ENCODE measurements at places on chromosomes 13 and 19.

DNA sequence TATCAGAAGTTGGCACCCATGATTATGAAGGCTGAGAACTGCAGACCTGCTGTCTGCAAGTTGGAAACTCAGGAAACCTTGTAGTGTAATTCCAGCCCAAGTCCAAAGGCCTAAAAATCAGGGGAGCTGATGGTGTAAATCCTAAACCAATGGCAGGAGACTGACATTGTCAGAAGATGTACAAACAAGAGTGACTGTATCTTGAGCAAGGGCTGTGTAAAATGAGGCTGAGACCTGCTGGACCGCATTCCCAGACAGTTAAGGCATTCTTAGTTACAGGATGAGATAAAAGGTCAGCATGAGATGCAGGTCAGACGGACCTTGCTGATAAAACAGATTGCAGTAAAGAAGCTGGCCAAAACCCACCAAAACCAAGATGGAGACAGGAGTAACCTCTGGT, 147.7 kb downstream of the COG6 start:
- DNase-seq: no peak

- no peak for DNase-seq
Measured at GRCh38 chr13:106887686-106888085, 319.7 kb upstream of the ARGLU1 start.

- no peak for DNase-seq
Measured at GRCh38 chr19:50007947-50008346, 17.2 kb downstream of the VRK3 start.

- no peak for DNase-seq
Measured at GRCh38 chr19:46283771-46284170, 13.1 kb upstream of the HIF3A start.

DNA sequence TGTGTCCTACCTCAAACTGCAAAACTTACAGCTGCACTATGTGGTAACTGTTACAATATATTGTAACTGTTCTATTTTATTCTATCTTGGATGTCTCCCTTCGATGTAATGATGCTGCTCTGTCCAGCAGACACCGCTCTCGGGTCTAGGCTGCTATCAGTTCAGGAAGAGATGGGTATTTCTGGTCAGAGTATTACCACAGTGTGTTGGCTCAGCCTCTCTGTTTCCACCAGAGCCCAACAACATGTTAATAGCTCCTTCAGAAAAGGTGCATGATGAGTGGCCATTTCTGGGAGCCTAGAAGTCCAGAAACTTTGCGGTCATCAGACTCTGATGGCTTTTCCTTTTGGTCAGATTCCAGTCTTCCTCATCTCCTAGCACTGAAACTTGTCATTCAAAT, 35.9 kb upstream of the IGFL1 start:
- no peak for DNase-seq

DNA sequence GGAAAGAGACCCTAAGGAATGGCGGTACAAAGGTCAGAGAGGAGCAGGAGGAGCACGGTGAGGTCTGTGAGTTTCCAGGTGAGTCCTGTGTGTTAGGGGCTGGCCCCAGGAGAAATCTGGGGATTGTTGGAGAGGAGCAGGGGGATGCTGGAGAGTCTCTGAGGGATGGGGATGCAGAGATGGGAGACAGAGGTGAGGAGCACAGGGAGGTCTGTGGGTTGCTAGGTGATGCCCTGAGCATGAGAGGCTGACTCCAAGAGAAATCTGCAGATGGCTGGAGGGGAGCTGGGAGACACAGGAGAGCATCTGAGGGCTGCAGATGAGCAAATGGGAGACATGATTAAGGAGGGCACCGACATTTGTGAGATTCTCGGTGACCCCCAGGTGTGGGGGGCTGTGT, 4.1 kb upstream of the ZNF229 start:
- DNase-seq: no peak

- DNase-seq: no peak
Measured at GRCh38 chr13:93420206-93420605, 193.6 kb downstream of the GPC6 start.

DNA sequence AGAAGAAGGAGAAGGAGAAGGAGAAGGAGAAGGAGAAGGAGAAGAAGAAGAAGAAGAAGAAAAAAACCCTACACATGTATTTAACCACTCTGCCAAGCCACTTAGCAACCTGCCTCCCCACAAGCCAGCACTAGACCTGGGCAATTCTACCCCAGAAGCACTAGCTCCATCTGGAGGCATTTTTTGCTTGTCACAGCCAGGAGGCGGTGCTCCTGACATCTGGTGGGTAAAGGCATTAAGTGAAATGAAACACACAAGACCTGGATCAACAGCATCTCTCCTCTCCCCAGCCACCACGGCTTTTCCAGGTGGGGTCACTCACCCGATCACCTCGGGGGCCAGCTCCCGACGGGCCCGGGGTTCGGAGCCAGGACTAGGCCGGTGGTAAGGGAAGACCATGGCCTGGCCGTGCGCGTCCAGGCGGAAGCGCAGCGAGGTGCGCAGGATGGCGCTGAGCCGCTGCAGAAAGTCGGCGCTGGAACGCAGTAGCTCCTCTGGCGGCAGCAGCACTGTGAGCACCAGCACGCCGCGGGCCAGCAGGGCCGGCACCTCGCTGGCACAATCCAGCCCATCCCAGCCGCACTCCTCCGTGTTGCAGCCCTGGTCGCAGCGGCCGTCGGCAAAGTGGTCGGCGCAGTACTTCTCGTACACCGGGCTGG, 26.9 kb downstream of the NOTCH3 start:
- DNase-seq: peak; percentile 49

DNA sequence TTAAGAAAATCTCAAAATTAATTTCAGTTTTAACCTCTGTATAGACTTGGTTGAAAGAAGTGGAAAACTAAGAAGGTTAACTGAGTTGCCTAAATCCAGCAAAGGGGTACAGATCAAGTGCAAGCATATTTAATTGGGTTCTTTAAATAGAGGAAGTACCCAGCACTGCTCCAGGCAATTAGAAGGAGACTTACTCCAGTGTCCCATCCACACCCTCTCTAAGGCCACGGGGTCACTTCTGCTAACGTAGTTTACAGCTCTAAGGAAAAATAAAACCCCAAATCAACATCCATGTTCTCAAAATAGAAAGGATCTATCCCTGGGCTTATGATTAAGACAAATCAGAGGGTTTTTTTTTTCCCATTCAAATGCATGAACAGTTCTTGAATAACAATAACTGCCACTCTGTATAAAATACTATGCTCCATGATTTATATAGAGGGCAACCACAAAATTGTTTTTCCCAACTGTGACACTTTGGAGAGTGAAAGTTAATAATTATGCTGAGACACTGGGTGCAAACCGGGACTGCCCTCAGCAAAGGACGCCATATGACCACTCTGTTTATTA, 4.6 kb downstream of the FRY start:
- DNase-seq: no peak

DNA sequence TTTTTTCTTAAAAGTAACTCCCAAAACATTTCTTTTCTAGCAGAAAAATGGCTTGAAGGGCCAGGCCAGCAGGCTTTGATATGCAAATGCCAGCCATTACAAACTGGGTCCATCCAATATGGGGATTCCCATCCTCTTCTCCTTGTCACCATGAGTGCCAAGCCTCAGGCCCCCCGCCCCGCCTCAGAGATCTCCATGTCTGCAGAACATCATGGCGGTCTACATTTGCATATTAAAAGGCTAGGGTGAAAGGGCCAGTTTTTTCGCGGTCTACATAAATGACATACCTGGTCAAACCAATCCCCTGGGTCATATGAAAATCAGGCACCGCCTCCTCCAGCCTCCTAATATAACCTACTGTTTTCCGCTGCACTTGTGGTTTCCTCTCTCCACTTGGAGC, 1327.6 kb downstream of the UQCRFS1 start:
- no peak for DNase-seq

- DNase-seq: no peak
Measured at GRCh38 chr19:58020129-58020528, 13.7 kb upstream of the ZSCAN1 start.

GRCh38 chr13:66266761-66267160, 963.4 kb downstream of the PCDH9 start:
- DNase-seq: no peak

- DNase-seq: no peak
Measured at GRCh38 chr19:8665468-8666213, 33.0 kb downstream of the ACTL9 start.

GRCh38 chr13:34076943-34077703, 259.2 kb downstream of the RFC3 start:
- peak; percentile 55 for DNase-seq

DNA sequence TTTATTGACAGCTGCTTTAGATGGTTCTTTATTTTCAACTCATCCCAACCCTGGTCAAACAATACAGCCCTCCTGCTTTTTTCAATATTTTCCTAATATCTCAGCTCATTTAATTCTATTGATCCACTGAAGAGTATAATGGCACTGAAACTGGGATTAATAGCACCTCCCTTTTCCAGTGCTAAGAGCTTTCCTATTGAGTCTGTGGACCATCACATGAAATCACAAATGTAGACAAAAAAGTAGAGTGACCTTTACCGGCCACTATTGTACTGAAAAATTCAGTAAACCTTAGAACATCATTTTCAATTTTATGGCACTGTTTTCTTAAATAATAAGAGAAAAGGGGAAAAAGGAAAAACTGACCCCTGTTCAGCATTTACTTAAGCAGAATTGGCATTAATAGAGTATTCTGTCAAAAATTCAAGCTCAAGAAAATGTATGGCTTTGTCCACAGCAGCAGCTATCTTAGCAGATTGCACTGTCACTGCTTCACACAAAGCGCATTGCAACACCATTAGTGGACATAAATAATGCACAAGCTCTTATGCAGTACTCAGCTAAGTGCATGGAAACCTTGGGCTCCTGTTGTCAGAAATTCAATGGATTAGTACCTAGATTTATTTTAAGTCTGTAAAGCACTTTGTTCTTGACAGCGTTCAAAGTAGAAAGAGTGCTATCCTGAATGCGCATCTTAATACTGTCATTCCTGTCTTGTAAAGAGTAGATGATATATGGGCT, 851.0 kb upstream of the KLHL1 start:
- DNase-seq: no peak

DNA sequence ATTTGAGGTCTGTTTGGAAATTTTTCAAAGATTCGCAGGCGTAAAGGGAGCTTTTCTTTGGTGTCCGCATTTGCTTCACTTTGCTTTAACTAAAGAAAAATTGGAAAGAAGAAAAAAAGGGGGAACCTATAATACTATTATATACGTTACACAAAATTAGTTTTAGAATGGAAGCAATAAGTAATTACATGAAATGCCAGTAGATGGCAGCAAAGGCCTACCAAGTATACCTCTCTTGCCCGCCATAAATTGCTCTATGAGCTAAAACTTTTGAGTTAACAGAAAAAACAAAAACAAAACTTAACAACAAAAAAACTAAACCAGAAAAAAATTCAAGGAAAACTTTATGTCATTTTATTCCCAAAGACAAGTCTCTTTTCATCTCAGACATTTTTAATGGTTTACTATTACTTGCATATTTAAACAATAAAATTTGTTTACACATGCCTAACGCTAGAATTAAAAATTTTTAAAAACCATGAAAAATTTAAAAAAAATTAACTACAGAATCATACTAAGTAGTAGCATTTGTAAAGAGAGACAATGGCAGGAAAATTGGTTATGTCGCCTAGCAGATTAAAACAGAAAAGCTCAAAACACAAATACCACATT, 271.4 kb downstream of the NALCN start:
- peak; percentile 78 for DNase-seq

GRCh38 chr13:110371550-110372465, 64.7 kb downstream of the COL4A2 start:
- no peak for DNase-seq

DNA sequence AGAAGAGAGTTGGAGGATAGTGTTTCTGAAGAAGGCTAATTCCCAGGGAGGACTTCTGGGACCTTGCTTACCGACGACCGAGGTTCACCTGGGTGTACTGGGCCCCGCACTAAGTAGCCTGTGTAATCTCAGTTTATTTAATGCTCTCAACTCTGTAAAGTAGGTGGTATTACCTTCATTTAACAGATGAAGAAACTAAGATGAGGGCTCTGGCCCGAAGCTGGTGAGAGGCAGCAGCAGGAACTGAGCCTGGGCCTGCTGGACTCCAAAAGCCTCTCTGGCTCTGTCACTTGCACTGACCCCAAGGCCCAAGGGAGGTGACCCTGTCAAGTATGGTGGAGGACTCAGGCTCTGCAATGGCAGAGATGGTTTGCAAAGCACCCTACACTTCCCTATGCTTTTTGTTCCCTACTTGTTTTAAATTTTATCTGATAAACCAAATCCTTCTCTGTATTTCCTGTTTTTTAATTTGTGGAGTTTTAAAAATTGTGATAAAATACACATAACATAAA, 50.6 kb downstream of the GGACT start:
- no peak for DNase-seq

DNA sequence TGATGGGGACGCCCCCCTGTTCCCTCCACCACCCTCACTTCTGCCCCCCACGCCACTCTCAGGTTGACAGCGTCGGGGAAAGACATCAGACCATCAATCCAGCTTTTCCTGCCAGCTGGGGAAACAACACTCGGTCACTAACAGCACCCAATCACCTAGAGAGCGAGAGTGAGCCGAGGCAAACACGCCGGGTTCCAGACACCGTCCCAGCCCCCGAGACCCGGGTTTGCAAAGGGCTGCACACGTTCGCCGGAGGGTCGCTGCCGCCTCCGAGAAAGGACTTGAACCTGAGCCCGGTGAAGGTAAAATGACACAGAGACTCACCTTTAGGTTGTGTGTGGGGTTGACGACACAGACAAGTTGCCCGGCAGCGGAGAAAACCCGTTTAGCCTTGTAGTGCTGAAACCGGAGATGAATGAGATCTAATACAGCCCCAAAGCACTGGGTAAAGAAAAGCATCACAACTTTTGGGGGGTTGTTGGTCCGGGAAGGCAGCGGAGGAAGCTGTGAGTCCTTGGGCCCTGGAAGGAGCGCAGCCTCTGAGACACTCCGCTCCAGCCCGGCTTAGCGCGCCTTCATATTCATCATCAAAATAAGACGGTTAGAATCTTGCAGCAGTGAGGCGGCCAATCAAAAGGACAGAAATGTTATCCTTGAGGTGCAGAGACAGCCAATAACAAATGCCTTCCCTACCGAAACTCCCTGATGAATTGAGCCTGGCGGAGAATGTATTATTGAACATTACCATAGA, at the start of gene SIAH3:
Gene SIAH3, minus strand, starts transcription at position 583 of the 751 bp plus-strand sequence. Its CDS starts 124 bp downstream, at position 459.
- DNase-seq: peak; percentile 68

GRCh38 chr13:112952759-112953551, 16.1 kb upstream of the MCF2L start:
- DNase-seq: no peak

DNA sequence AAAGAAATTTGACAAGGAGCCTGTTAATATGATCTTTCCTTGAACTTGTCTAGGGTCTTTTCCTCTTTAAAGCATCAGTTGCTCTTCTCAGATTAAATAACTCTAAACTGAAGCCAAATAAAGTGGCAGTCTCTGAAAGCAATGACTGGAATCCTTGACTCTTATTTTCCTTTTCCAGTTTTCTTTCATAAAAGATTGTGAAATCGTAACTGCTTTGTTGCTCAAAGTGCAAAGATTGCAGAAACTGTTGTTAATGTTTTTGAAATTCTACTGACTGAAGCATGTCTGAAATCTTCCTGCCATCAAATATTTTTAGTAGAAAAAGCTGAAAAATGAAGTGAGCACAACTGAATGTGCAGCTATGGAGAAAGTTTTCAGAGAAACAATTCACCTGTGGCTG, 1.9 kb downstream of the NHLRC3 start:
- DNase-seq: no peak

GRCh38 chr19:47652285-47652684, 43.4 kb downstream of the BICRA start:
- DNase-seq: no peak

- DNase-seq: no peak
Measured at GRCh38 chr19:4830768-4831265, 695 bp downstream of the TICAM1 start.

GRCh38 chr13:45104261-45104660, 16.0 kb upstream of the GTF2F2 start:
- no peak for DNase-seq

- DNase-seq: no peak
Measured at GRCh38 chr19:51065221-51065960, 499 bp upstream of the KLK13 start.

All from GM23338 (cell line).